ENCODE measurements at places on chromosomes 5 and 9. TPM values are rescaled to one million over a fixed set of nuclear protein-coding genes. Genes with fewer than 3 reads are reported as not detected.
A peak's percentile ranks its signal among the peaks of the same experiment; 100 is the strongest.

DNA sequence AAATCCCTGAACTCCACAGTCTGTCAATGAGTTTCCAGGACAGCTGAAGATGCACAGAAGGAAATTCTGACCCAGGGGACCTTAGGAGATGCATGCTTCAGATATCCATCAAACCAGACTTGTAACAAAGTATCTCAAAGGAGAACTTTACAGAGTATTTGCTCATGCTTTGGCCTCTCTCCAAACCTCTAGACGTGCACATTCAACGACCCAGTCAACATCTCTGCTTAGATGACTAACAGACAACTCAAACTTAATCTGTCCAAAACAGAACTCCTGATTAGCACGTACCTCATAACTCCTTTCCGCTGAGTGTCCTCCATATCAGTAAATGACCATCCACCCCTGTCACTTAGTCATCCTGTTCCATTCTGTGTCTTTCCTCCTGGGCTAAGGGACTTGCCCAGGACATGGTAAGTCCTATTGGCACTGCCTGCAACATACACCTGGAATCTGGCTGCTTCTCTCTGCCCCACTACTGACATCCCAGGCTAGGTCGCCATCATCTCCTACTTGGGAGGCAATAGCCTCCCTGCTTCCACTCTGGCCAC lies 107.4 kb downstream of the LMNB1 start:
- H3K4me1 ChIP-seq = no peaks in the 10 kb centered on the region
- no peaks in the 10 kb centered on the region for H3K27me3 ChIP-seq
- no peaks in the 10 kb centered on the region for H3K36me3 ChIP-seq
- DNase-seq = no peak
- H3K27ac ChIP-seq = no peak overlapping the region

GRCh38 chr5:83586874-83587776 lies 115.6 kb downstream of the VCAN start:
- no peak for DNase-seq
- H3K36me3 ChIP-seq = no peaks in the 10 kb centered on the region
- peaks cover 3% of the 10 kb centered on the region for H3K27me3 ChIP-seq

GRCh38 chr9:137491735-137492432 lies 32.8 kb upstream of the NSMF start:
- DNase-seq = no peak
- no peaks in the 10 kb centered on the region for H3K27me3 ChIP-seq
- H3K4me1 ChIP-seq = no peaks in the 10 kb centered on the region
- no peak overlapping the region for H3K4me3 ChIP-seq

GRCh38 chr5:74655716-74656115 lies 15.2 kb upstream of the ENC1 start:
- H3K36me3 ChIP-seq = no peaks in the 10 kb centered on the region
- H3K27ac ChIP-seq = no peak overlapping the region
- no peaks in the 10 kb centered on the region for H3K4me1 ChIP-seq
- DNase-seq = no peak
- peaks cover 5% of the 10 kb centered on the region for H3K27me3 ChIP-seq

- no peak overlapping the region for H3K27ac ChIP-seq
- no peak overlapping the region for H3K4me3 ChIP-seq
- no peaks in the 10 kb centered on the region for H3K36me3 ChIP-seq
- H3K4me1 ChIP-seq = no peaks in the 10 kb centered on the region
- no peak for DNase-seq
Observed at GRCh38 chr9:114060711-114061110, 17.4 kb downstream of the AMBP start.

- no peaks in the 10 kb centered on the region for H3K36me3 ChIP-seq
- H3K4me1 ChIP-seq = peaks cover 12% of the 10 kb centered on the region
- no peaks in the 10 kb centered on the region for H3K27me3 ChIP-seq
- no peak for DNase-seq
- no peak overlapping the region for H3K27ac ChIP-seq
- no peak overlapping the region for H3K4me3 ChIP-seq
Observed at GRCh38 chr5:148909040-148909439, 82.6 kb downstream of the ADRB2 start.

The MVB12B gene
- total RNA-seq = 1.4 TPM

The RPL12 gene
- 2,267 TPM for total RNA-seq

- DNase-seq = no peak
- H3K27ac ChIP-seq = no peak overlapping the region
- H3K27me3 ChIP-seq = no peaks in the 10 kb centered on the region
Observed at GRCh38 chr5:112342389-112342788, 76.7 kb downstream of the EPB41L4A start.

DNA sequence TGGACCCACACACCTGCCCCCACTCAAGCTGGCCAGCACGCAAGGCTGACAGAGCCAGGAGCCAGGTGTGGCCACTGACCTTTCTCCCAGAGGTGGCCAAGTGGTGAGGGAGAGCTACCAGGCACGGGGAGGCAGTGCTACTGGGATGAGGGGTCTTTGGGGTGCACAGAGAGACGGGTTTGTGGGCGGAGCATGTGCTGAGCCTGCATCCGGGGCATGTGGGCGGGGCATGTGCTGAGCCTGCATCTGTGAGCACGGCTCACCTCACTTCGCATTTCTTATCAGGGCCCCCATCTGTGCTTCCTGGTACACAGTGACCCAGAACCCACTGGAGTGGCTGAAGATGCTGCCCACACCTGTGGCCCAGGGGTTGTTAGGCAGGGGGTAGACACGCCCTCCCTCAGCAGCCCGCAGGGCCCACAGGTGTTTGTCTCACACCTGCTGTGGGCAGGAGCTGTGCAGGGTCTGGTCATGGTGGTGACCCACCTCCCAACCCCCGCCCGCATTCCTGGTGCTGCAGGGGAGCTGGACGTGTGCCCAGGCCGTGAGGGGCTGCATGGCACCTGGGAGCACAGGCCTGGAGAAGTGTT lies 21.5 kb downstream of the CCDC187 start:
- no peak overlapping the region for H3K27ac ChIP-seq
- H3K4me1 ChIP-seq = peaks cover 5% of the 10 kb centered on the region
- peak; percentile 15 for DNase-seq
- no peaks in the 10 kb centered on the region for H3K36me3 ChIP-seq
- H3K4me3 ChIP-seq = no peak overlapping the region

The TAL2 gene
- total RNA-seq = not detected

GRCh38 chr5:172285226-172286143 lies 1.9 kb upstream of the UBTD2 start:
- no peaks in the 10 kb centered on the region for H3K27me3 ChIP-seq
- no peaks in the 10 kb centered on the region for H3K36me3 ChIP-seq
- no peak for DNase-seq

GRCh38 chr5:55411876-55412275 lies 104.1 kb downstream of the MTREX start:
- DNase-seq = no peak
- H3K4me1 ChIP-seq = peaks cover 13% of the 10 kb centered on the region
- peaks cover 35% of the 10 kb centered on the region for H3K36me3 ChIP-seq
- no peaks in the 10 kb centered on the region for H3K27me3 ChIP-seq
- H3K27ac ChIP-seq = no peak overlapping the region

DNA sequence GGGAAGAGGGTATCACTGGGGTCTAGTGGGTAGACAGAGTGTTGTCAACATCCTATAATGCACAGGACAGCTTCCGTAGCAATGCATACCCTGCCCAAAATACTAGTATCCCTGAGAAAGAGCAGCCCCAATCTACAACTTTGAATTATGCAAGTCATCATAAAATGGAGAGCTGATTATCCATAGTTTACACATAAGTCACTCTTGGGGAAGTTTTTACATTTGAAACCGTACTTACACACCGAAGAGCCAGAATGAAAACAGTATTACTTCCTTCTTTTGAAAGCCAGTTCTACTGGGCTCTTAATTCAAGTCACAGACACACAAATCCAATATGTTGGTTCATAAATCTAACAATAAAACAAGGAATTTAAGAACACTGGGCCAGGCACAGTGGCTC lies 21.6 kb downstream of the RNF145 start:
- peaks cover 30% of the 10 kb centered on the region for H3K36me3 ChIP-seq
- H3K27me3 ChIP-seq = no peaks in the 10 kb centered on the region
- H3K27ac ChIP-seq = peak overlapping the region; percentile 19
- no peak for DNase-seq

The MZB1 gene
- 26.3 TPM for total RNA-seq

- H3K4me3 ChIP-seq = no peak overlapping the region
- H3K36me3 ChIP-seq = no peaks in the 10 kb centered on the region
- DNase-seq = peak; percentile 56
- peak overlapping the region; percentile 85 for H3K27ac ChIP-seq
- peaks cover 49% of the 10 kb centered on the region for H3K4me1 ChIP-seq
- H3K27me3 ChIP-seq = peaks cover 3% of the 10 kb centered on the region
Observed at GRCh38 chr9:68974431-68974830, 39.5 kb downstream of the PRKACG start.

DNA sequence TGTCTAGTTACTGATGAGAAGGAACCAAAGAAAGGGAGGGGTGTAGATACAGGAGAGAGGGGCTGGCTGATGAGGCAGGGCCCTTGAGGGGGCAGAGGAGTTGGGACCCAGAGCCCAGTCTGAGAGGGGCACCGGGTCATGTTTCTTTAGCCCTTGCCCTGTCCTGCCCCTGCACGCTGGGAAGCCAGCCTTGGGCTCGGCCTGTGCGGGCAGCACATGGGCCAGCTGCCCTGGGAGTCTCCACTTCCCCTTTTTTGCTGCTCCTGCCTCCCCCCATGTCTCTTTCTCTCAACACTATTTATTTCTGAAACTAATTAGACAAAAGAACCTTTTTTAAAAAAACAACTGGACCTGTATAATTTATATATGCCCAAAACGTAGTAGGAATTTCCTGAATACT lies 20.5 kb downstream of the MVB12B start:
- DNase-seq = no peak
- peaks cover 11% of the 10 kb centered on the region for H3K36me3 ChIP-seq
- H3K27ac ChIP-seq = no peak overlapping the region
- no peaks in the 10 kb centered on the region for H3K4me1 ChIP-seq
- no peak overlapping the region for H3K4me3 ChIP-seq
- H3K27me3 ChIP-seq = no peaks in the 10 kb centered on the region

DNA sequence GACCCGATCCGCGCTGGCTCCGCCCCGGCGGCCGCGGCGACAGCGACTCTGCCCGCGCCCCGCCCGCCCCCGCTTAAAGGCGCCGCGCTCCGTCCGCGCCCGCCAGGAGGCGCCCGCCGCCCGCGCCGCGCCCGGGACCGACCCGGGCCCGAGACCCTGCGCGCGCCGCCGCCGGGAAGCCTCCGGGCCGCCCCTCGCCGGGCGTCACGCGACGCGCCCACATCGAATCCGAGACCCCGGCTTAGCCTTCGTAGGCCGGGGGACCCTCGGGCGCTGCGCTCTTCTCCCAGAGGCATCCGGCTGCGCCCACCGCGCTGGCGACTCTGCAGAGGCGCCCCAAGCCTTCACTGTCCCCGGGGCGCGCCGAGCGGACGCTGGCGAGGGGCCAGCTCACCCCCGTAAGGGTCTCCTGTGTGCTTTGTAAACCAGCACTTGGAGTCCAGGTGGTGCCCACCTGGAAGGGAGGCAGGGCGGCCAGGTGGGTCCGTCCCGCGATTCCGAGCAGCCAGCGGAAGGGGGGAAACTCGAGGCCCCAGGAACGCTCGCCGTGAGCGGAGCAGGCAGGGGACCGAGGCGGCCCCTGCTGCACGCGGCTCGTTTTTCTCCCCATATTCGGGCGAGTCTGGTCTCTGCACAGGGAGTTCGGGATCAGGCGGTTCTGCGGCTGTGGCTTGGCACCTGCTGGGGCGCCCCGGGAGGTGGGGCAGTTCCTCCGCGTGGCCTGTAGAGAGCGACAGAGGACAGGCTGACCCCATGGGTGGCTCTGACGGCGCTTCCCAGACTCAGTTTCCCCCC lies 423 bp upstream of the ABCA2 start:
- H3K36me3 ChIP-seq = no peaks in the 10 kb centered on the region
- H3K27ac ChIP-seq = no peak overlapping the region
- H3K4me1 ChIP-seq = peaks cover 41% of the 10 kb centered on the region
- DNase-seq = peak; percentile 78

GRCh38 chr5:1737790-1738405 lies 61.7 kb downstream of the MRPL36 start:
- H3K27ac ChIP-seq = no peak overlapping the region
- H3K4me1 ChIP-seq = no peaks in the 10 kb centered on the region
- peak; percentile 58 for DNase-seq
- H3K27me3 ChIP-seq = peaks cover 22% of the 10 kb centered on the region
- no peaks in the 10 kb centered on the region for H3K36me3 ChIP-seq

The MEGF10 gene
- not detected for total RNA-seq

The PCDHB10 gene
- total RNA-seq = not detected

DNA sequence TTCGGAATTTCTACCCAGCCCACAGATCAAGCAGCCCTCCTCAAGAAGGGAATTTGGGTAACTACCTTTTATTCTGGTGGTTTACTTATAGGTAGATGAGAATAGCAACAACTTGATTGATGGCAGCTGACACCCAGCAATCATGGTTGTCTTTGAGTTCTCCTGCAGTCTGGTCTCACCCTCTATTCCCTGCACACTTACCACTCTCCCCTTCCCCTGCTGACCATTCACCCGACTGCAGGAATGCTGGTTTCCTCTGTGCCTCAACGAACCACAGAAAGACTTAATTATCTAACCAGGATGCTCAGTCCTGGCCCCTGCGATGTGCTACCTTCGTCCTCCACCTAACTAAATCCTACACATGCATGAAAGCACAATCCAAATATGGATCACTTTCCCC lies 243.0 kb downstream of the RFK start:
- H3K27me3 ChIP-seq = no peaks in the 10 kb centered on the region
- H3K27ac ChIP-seq = no peak overlapping the region
- no peaks in the 10 kb centered on the region for H3K4me1 ChIP-seq
- no peak overlapping the region for H3K4me3 ChIP-seq

The ERCC6L2 gene
- 25.1 TPM for total RNA-seq

The PCDHGA11 gene
- not detected for total RNA-seq

The ADAMTS12 gene
- not detected for total RNA-seq

DNA sequence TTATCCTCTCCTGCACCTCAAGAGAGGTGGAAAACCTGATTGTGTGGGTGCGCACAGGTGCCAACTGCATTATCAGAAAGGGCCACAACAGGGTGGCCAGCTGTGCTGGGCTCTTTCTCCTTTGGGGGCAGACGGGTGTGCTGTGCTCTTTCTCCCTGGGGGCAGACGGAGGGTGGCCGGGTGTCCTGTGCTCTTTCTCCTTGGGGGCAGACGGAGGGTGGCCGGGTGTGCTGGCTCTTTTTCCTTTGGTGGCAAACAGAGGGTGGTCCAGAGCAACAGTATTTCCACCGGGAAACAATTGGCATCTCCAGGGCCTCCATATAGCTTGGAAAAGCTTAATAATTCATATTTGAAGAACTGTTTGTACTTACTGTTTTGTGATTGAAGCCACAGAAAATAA lies 6.8 kb downstream of the LMX1B start:
- no peak overlapping the region for H3K27ac ChIP-seq
- DNase-seq = no peak
- no peak overlapping the region for H3K4me3 ChIP-seq
- peaks cover 15% of the 10 kb centered on the region for H3K4me1 ChIP-seq
- H3K27me3 ChIP-seq = peaks cover 77% of the 10 kb centered on the region

- H3K27ac ChIP-seq = no peak overlapping the region
- H3K36me3 ChIP-seq = no peaks in the 10 kb centered on the region
Observed at GRCh38 chr9:91856419-91856818, 93.6 kb downstream of the ROR2 start.

- no peaks in the 10 kb centered on the region for H3K27me3 ChIP-seq
- H3K4me1 ChIP-seq = peaks cover 1% of the 10 kb centered on the region
- no peak overlapping the region for H3K4me3 ChIP-seq
- no peak for DNase-seq
- peaks cover 8% of the 10 kb centered on the region for H3K36me3 ChIP-seq
- no peak overlapping the region for H3K27ac ChIP-seq
Observed at GRCh38 chr5:160087199-160087598, 32.1 kb downstream of the PWWP2A start.
